Activated CD8-positive, alpha-beta T cell treated with anti-CD3 and anti-CD28 coated beads for 36 hours (primary cell): ENCODE measurements at places on chromosomes 5 and 9. TPM values are rescaled to one million over a fixed set of nuclear protein-coding genes. Genes with fewer than 3 reads are reported as not detected.

DNA sequence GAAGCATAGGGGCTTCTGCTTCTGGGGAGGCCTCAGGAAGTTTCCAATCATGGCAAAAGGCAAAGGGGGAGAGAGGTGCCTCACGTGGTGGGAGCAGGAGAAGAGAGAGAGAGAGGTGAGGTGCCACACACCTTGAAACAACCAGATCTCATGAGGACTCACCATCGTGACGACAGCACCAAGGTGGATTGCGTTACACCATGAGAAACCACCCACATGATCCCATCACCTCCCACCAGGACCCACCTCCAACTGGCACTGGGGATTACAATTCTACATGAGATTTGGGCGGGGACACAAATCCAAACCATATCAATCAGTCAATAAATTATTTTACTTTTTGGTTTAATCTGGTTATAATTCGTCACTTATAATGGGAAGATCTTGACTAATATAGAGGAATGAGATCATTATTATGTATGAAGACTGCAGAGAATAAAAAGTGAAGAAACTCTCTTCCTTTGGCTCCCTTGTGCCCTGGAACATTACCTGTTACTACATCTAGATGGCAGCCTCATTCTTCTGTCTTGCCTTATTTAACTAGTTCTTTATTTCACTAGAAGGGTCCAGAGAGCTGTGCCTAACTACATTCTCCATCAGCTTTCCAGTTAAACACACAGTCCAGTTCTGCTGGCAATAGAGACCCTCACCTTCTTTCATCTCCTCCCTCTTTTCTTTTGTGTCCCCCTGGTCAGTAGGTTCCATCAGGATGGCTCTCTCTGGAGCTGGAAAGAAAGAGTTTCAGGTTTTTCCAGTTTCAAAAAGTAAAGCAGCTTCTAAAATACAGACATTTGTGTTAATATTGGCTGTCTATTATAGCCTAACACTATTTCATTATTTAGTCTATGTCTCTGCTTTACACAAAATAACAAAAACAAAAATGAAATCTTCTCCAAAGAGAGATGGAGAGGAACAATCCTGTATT is 21.7 kb upstream of the SPINK7 start:
- no peak overlapping the region for H3K27ac ChIP-seq
- H3K4me3 ChIP-seq, result no peak overlapping the region
- H3K27me3 ChIP-seq, result no peaks in the 10 kb centered on the region
- H3K4me1 ChIP-seq, result no peaks in the 10 kb centered on the region

DNA sequence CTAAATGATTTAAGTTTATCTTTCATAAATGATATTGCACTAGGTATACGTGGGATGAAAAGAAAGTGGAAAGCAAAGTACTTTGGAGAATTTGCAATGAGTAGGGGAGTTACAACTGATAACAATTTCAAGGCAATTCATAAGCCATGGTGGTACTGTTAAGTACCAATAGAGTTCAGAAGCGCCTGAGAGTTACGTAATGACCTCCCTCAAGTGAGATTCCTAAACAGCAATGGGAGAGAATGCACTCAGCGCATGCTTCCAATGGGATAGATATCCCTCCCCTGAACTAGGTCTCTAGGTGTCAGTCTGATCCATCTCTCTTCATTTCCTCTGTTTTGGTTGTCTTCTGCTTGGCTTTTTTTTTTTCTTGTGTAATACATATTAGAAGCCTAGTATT is 249.3 kb downstream of the NNT start:
- H3K27me3 ChIP-seq, result no peaks in the 10 kb centered on the region
- H3K4me3 ChIP-seq, result no peak overlapping the region
- no peaks in the 10 kb centered on the region for H3K36me3 ChIP-seq
- DNase-seq, result no peak
- no peaks in the 10 kb centered on the region for H3K4me1 ChIP-seq
- H3K27ac ChIP-seq, result no peak overlapping the region

GRCh38 chr9:4066120-4066519 is 233.7 kb downstream of the GLIS3 start:
- no peak overlapping the region for H3K27ac ChIP-seq
- no peak for DNase-seq
- peaks cover 4% of the 10 kb centered on the region for H3K4me1 ChIP-seq
- peaks cover 12% of the 10 kb centered on the region for H3K27me3 ChIP-seq

GRCh38 chr9:88005240-88005639 is 30.9 kb upstream of the CDK20 start:
- H3K36me3 ChIP-seq, result no peaks in the 10 kb centered on the region
- peaks cover 6% of the 10 kb centered on the region for H3K4me1 ChIP-seq

- no peak overlapping the region for H3K27ac ChIP-seq
- H3K27me3 ChIP-seq, result no peaks in the 10 kb centered on the region
- H3K36me3 ChIP-seq, result no peaks in the 10 kb centered on the region
- H3K4me1 ChIP-seq, result no peaks in the 10 kb centered on the region
Measured at GRCh38 chr5:3300726-3301125, 294.9 kb upstream of the IRX1 start.

DNA sequence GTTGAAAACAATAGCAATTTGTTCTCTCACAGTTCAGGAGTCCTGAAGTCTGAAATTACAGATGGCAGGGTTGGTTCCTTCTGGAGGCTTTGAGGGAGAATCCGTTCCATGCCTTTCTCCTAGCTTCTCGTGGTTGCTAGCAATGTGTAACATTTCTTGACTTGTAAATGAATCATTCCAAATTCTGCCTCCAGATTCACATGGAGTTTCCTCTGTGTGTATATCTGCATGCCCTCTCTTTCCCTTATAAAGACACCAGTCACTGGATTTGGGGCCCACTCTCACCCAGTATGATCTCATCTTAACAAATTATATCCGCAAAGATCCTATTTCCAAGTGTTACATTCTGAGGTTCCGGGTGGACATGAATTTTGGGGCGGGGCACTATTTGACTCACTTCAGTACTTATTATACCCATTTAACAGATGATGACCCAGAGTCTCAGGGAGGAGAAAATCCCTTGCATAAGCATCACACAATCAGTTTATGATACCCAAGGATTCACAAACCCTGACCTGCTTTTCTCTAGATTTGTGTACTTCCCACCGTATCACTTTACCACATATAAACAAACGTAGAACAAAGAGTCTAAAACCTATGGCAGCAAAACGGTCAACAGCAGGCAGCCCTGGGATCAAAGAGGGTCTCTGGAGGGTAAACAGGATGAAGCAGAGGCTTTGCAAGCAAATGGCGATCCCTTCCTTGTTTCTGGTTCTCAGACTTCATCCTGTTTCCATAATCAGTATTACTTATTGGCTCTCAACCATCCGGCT is 93.7 kb downstream of the C9orf152 start:
- H3K27ac ChIP-seq, result no peak overlapping the region
- H3K4me3 ChIP-seq, result no peak overlapping the region
- no peaks in the 10 kb centered on the region for H3K36me3 ChIP-seq
- no peaks in the 10 kb centered on the region for H3K4me1 ChIP-seq

SEC16A gene
- 69.8 TPM for total RNA-seq

DNA sequence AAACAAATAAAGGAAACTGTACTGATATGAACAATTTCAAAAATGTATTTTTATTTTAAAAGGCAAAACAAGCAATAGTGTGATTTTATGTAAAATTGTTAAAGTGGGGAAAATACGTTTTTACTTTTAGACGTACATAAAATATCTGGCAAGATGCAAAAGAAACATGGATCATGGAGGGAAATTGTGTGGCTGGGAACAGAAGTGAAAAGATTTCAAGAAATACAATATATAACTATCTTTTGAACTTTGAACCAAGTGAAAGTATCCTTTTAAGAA is 1.5 kb upstream of the ZNF367 start:
- peaks cover 15% of the 10 kb centered on the region for H3K36me3 ChIP-seq
- no peak for DNase-seq
- H3K27ac ChIP-seq, result peak overlapping the region; percentile 67
- H3K4me3 ChIP-seq, result peak overlapping the region; percentile 93
- no peaks in the 10 kb centered on the region for H3K27me3 ChIP-seq

- no peak for DNase-seq
- H3K27ac ChIP-seq, result no peak overlapping the region
- no peaks in the 10 kb centered on the region for H3K36me3 ChIP-seq
- H3K27me3 ChIP-seq, result no peaks in the 10 kb centered on the region
- no peak overlapping the region for H3K4me3 ChIP-seq
Measured at GRCh38 chr5:158599157-158599556, 500.6 kb downstream of the EBF1 start.

SHC3 gene
- not detected for total RNA-seq

GRCh38 chr9:136769710-136770191 is 5.4 kb upstream of the LCN15 start:
- DNase-seq, result peak; percentile 73
- H3K4me3 ChIP-seq, result no peak overlapping the region
- no peaks in the 10 kb centered on the region for H3K36me3 ChIP-seq
- H3K4me1 ChIP-seq, result peaks cover 13% of the 10 kb centered on the region
- H3K27ac ChIP-seq, result no peak overlapping the region

GRCh38 chr9:131641618-131642495 is 96.5 kb downstream of the PRRT1B start:
- DNase-seq, result no peak
- no peaks in the 10 kb centered on the region for H3K27me3 ChIP-seq

GRCh38 chr5:112491257-112491656 is 72.2 kb upstream of the EPB41L4A start:
- H3K36me3 ChIP-seq, result no peaks in the 10 kb centered on the region
- no peaks in the 10 kb centered on the region for H3K4me1 ChIP-seq
- H3K27me3 ChIP-seq, result peaks cover 26% of the 10 kb centered on the region
- H3K4me3 ChIP-seq, result no peak overlapping the region

ADAMTSL1 gene
- not detected for total RNA-seq

- H3K4me1 ChIP-seq, result no peaks in the 10 kb centered on the region
- H3K27ac ChIP-seq, result no peak overlapping the region
- no peak overlapping the region for H3K4me3 ChIP-seq
- no peak for DNase-seq
- H3K27me3 ChIP-seq, result peaks cover 4% of the 10 kb centered on the region
Measured at GRCh38 chr5:35194635-35195471, 35.4 kb downstream of the PRLR start.

DNA sequence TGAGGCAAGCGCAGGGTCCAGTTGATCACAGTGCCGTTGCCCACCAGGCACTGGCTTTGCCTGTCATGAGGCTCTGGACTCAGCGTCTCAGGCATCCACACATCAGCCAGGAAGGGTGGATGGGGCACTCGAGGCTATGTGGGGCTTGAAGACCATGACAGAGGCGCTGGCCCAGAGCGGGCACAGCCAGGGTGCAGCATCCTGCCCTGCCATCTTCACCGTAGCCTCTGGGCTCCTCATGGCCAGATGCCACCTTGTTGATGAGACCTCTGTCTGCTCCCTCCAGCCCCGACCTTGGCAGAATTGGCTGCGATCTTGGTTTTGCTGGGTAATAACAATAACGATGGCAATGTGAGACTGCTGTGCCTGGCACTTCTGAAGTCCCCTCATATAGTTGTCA is 404.2 kb upstream of the IRX2 start:
- peaks cover 3% of the 10 kb centered on the region for H3K27me3 ChIP-seq
- H3K4me3 ChIP-seq, result no peak overlapping the region
- H3K27ac ChIP-seq, result no peak overlapping the region
- no peak for DNase-seq
- no peaks in the 10 kb centered on the region for H3K36me3 ChIP-seq

DNA sequence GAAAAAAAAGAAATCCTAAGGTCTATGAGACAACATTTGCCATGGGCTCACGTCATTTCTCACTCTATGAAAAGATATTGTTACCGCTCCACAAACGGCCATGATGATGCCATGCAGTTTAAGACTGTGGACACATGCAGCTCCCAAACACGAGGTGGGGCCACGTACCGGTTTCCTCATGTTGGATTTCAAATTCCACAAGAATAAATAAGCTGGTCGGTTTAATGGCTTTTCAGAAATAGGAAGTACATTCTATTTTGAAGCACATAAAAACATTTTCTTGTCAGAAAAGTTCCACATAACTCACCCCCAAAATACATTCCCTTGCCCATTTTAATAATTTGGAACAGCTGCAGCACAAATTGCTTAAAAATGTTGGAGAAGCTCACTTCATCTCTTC is 130.6 kb downstream of the MYO10 start:
- H3K4me3 ChIP-seq, result no peak overlapping the region
- H3K27ac ChIP-seq, result no peak overlapping the region
- no peaks in the 10 kb centered on the region for H3K36me3 ChIP-seq
- H3K27me3 ChIP-seq, result peaks cover 4% of the 10 kb centered on the region

DNA sequence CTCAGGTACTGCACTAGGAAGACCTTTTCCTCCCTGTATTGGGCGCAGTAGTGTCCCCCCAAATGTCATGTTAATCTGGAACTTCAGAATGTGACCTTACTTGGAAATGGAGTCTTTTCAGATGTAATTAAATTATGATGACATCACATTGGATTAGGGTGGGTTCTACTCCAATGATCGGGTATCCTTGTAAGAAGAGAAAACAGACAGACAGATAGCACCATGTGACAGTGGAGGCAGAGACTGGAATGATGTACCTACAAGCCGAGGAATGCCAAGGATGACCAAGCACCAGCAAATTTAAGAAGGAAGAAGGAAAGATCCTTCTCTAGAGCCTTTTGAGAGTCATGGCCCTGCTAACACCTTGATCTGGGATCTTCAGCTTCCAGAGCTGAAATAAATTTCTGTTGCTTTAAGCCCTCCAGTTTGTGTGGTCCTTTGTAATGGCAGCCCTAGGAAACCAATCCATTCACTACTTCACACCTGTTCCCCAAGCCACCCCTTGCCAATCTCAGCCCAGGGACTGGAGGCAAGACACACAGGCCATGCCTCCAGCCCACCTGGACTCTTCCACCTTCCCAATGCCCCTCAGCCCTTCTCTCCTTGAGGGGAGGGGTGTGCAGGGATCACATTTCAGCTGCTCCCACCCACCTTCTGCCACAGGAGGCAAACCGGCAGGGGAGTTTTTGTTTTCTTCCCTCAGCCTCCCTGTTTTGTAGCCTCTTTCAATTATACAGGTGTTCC is 1.6 kb downstream of the CCNJL start:
- peaks cover 8% of the 10 kb centered on the region for H3K4me1 ChIP-seq
- no peak overlapping the region for H3K27ac ChIP-seq
- H3K4me3 ChIP-seq, result no peak overlapping the region
- peaks cover 51% of the 10 kb centered on the region for H3K27me3 ChIP-seq
- DNase-seq, result no peak
- H3K36me3 ChIP-seq, result no peaks in the 10 kb centered on the region

GRCh38 chr5:154110716-154111115 is 71.9 kb downstream of the MFAP3 start:
- peaks cover 6% of the 10 kb centered on the region for H3K27me3 ChIP-seq
- no peaks in the 10 kb centered on the region for H3K36me3 ChIP-seq
- H3K27ac ChIP-seq, result no peak overlapping the region
- no peak for DNase-seq
- no peak overlapping the region for H3K4me3 ChIP-seq

NR2F1-AS1 gene
- not detected for total RNA-seq

DNA sequence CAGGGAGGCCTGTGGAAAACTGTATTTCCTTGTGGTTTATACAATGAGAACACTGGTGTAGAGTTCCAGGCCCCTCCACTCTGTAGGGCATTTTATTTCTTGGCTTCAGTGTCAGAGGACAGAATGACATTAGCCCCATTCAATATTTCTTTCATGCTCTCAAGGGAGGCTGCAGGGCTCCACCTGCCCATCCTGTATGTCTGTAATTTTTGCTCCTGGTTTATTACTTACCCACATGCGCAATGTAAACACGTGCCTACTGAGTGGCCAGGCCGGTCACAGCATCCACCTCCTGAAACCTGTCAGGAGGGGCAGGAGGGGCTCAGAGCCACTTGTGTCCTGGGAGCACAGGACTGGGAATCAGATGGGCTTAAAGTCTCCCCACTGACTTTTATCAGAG is 82.4 kb downstream of the GADD45G start:
- no peaks in the 10 kb centered on the region for H3K27me3 ChIP-seq
- H3K36me3 ChIP-seq, result no peaks in the 10 kb centered on the region
- H3K4me1 ChIP-seq, result peaks cover 19% of the 10 kb centered on the region
